ENCODE measurements at places on chromosomes 2 and 18.
A peak's percentile ranks its signal among the peaks of the same experiment; 100 is the strongest.

GRCh38 chr2:234989183-234989701 lies 37.4 kb downstream of the SH3BP4 start:
- peak; percentile 90 for DNase-seq

- DNase-seq: no peak
Measured at GRCh38 chr2:38057651-38058410, 18.1 kb downstream of the CYP1B1 start.

GRCh38 chr2:40147360-40147759 lies 304.5 kb downstream of the SLC8A1 start:
- DNase-seq: no peak

GRCh38 chr2:197161774-197162173 lies 148.8 kb downstream of the ANKRD44 start:
- no peak for DNase-seq

GRCh38 chr18:62948788-62949187 lies 233.4 kb downstream of the PHLPP1 start:
- DNase-seq: no peak

DNA sequence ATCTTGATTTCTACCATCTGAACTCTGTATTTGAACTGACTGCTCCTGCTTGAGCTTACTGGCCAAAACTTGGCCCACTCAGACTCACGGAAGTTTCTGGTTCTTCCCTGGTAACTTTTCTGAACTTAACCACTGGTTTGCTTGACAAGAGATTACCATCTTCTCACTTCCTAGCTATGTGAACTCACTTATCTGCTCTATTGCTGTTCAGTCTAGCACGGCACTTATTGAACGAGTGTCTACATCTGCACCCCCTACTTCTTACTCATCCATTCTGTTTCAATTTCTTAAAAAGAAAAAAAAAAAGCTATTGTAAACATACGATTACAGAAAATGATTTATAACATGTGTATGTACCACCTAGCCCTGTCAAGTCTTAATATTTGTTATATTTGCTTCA lies 9.0 kb downstream of the CKAP2L start:
- no peak for DNase-seq

DNA sequence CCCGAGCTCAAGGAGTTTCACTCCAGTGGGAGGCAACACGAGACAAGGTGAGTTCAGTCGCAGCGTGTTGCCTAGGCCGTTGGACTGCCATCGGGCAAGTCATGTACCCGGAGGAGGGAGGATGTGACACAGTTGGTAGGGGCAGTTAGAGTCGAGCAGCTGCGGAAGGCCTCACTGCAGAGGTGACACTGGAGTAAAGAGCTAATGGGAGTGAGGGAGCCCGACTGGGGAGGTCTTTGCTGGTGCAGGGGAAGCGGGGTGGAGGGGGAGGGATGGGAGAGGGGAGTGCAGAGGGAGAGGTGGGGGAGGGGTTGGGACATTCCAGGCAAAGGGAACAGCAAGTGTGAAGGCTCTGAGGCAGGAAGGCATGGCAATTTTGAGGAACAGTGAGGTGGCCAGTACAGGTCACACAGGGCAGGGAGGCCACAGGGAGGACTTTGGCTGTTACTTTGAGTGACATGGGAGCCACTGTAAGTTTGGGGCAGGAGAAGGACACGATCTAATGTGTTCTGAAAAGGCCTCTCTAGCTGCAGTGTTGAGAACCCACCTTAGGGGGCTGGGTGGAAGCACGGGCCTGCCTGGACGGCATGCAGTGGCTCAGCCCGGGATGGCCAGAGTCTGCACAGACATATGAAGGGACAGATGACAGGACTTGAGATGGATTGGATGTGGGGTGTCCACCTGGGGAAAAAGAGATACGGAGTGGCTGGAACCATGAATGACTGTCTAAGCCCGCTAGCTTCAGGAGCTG lies 61.1 kb downstream of the KCNF1 start:
- DNase-seq: no peak

- no peak for DNase-seq
Measured at GRCh38 chr2:96423828-96424227, 81.3 kb downstream of the NEURL3 start.

DNA sequence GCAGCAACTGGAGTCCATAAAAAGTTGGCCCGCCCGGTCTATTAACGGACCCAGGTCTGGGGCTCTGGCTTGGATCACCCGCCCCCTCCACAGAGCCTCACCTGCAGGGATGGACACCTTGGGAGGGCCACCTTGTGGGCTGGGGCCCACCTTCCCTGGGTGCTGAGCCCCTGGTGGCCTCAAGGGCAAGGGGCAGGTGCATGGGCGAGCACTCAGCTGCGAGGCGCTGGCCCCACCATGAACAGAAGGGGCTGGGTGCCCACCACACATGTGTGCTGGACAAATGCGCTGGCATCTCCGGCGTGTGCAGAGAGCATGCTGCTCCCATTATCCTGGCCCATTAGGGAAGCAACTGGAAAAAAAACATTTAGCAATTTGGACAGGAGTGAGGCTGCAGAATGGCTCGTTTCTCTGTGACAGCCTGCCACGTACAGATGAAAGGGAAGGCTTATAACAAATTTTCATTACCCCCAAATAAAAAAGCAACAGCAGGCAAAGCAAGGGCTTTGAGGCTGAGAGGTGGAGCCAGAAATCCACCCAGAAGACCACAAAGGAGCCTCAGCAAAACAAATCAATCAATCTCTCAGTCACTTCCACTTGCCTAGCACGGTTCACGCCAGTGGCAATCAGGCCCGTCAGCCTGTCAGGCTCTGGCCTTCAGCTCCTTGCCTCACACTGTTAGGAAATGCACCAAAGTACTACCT lies 253.1 kb upstream of the ZNF521 start:
- no peak for DNase-seq

DNA sequence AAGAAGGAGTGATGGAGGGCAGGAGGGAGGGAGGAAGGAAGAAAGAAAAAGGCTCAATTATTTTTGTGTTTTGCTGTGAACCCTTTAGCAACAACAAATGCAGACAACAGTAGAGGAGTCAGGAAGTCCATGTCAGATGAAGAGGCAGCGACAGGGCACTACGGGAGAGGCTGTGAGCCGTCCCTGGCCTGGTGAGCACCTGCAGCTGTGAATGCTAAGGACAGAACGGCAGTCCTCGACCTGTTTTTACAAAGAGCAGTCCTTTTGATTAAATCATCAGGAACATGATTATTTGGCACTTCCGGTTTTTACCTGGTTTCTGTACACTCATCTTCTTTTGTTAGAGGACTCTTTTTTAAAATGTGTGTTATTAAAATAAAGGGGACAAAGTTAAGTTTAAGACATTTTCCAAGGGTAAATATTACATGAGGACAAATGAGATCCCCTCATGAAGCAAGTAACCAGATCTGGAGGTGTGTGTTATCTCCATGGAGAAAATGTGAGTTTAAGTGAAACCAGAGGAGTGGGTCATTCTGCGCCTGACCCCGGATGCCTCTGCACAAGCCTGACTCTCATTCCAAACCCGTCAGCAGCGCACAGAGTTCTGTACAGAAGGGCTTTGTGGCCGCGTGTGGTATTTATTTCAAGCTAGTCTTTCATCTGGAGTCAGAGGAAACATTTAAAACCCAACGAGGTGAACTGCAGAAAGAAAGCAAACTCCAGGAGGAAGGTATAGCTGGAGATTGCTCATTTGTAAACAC lies 492.5 kb downstream of the SOX11 start:
- no peak for DNase-seq

DNA sequence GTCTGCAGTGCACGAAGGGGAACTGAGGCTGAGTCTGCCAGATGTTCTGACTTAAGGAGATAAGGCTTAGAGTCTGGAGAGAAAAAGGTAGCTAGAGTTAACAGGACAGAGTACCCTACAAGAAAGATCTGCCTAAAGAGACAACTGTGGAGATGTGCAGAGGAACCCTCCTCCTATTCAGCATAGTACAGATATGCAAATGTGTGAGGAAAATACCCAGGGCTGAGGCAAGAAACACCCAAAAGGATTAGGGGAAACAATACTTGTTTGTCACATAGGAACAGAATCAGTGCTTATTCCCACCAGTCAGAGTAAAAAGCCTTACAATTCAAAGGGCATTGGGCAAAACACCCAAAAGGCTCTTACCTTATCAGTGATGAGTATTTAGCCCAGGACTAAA lies 67.8 kb downstream of the SS18 start:
- DNase-seq: no peak

DNA sequence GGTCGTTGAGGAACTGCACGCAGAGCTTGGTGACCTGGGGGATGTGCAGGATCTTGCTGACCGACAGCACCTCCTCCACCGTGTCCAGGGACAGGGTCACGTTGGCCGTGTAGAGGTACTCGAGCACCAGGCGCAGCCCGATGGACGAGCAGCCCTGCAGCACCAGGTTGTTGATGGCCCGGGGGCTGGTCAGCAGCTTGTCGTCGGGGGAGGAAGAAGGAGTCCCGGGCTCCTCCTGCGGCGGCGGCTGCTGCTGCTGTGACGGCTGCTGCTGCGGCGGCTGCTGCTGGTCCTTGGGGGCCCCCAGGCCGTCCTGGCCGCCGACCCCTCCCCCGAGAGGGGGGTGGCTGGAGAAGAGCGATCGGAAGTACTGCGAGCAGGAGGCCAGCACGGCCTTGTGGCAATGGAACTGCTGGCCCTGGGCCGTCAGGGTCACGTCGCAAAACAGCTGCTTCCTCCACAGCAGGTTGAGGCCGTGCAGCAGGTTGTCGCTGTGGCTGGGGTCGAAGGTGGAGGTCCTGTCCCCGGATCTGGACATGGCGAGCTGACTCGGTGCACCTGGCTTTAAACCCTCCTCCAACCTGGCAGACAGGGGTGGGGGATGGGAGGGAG lies 2.7 kb downstream of the KLHL14 start:
- DNase-seq: no peak
